Transverse colon (tissue), 4 donors: ENCODE measurements at places on chromosomes 16 and 17.

GRCh38 chr17:76502341-76503211 lies 1.4 kb upstream of the RHBDF2 start:
- DNase-seq, result no peak

DNA sequence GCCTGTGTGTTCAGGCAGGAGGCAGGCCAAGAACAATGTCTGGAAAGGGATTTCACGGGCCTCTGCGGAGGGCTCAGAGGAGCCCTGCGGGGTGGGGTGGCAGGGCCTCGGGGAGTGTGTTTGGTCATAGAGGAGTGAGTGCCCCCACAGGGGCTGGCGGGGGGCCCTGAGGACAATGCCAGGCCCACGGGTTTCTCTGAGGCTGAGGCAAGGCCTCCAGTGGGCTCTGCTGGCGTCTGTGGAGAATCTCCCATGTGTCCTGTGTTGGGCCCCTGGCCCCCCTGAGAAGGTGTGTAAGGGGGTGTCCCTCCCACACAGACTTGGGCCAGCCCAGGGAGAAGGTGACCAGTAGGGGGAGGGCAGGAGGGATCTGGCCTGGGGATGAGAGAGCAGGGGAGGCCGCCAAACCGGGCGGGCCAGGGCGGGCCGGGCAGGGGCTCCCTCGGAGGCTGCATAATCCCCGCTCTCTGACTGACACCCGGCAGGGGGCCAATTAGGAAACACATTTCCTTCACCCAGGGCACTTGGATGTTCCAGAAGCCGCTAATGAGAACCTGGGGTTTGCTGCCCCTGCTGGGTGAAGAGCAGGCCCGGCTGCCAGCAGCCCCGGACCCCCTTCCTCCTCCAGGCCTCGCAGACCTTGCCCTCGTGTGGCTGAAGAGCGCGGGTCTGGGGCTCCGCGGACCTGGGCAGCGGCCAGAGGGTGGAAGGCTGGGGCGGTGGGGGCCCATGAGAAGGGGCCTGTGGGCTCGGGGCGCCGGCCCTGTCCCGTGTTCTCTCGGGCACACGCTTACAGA lies 204.2 kb downstream of the NTN1 start:
- DNase-seq, result no peak

DNA sequence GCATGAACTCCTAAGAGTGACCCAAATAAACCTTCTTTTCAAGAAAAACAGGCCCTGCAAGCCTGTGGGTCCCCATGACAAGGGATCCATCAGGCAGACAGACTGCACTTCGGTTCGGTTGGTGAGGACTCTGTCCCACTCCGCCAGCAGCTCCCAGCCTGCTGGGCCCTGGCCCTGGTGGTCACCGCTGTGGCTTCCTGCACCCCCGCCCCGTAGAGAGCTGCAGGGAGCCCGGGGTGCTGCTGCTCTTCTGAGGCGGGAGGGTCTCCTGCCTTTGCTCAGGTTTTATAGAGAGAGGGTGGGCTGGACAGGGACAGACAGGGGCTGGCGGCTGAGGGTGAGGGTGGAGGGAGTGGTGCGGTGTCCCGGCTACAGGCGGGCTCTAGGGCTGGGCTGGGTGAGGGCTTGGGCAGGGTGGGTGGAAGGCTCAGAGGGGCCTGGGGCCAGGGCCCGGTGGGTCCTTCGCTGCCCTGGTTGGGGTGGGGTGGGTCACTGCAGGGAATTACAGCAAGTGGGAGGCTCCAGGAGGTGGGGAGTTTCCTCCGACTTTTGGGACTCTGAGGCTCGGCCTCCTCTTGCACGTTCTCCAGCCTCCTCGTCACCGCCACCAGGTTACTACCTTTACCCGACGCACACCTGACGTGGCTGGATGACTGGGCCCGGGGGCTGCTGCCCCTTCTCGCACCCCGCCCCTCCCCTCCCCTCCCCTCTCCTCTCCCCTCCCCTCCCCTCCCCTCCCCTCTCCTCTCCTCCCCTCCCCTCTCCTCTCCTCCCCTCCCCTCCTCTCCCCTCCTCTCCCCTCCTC lies 90.2 kb upstream of the CBX4 start:
- DNase-seq, result no peak

- DNase-seq, result no peak
Measured at GRCh38 chr16:2852731-2853507, 5.1 kb downstream of the PRSS22 start.

GRCh38 chr16:57166451-57166850 lies 19.4 kb downstream of the PSME3IP1 start:
- DNase-seq, result no peak

DNA sequence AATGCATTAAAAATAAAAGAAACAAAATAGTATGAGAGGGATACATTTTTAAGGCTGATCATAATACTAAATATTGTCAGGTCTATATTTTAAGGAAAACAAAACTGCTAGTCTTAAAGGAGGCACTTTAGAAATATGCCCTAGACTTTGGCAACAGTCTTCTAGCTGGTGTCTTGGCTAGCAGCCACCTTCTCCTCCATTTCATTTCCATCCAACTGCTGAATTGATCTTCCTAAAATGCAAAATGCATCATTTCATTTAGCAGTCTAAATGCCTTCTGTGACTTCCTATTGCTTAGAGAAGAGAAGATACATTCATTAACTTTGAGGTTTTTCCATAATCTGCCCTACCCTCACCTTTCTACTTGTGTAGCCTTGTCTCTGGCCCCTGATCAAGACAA lies 1404.1 kb downstream of the CDH11 start:
- no peak for DNase-seq

DNA sequence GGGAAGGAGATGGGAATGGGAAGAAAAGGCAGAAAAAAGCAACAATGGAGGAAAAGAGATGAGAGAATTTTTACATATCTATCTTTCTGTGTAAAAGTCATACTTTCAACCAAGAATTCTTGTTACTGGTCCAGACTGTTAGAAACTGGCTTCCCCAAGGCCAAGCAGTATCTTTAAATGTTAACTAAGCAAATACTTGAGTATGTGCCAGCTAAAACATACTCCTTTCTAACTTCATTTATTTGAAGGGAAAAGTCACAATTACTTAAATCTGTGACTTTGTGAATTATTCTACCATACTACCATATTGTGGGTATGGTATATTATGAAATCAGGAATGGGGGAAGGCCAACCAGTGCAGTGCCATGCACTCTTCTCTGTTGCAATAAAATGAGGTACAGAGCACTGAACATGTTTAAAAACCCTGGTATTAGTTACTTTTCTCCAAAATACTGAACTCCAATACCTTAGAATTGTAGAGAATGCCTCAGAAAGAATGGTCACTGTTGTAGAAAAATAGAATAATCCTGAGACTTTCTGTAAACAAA lies 92.3 kb upstream of the C17orf78 start:
- no peak for DNase-seq

DNA sequence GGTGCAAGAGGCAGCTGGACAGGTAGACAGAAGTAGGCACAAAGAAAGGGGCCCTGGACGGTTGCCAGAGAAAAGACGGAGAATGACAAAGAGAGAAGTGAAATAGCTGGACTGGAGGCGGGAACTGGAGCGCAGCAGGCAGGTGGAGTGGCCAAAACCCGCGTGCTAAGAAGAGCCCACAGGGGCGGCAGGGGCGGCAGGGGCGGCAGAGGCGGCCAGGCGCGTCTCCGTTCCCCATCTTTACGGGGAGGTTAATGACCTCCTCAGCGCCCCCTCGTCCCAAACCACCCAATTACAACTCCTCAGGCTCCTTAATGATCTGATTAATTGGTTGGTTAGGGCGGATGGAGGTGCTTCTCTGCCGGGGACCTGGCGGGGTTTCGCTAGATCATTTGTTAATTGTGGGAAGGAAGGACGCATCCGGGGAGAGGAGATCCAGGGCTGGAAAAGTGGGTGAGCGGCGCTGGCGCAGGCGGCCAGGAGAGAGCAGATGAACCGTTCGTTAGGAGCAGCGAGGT lies 15.4 kb upstream of the HOXB9 start:
- no peak for DNase-seq

GRCh38 chr16:86661706-86662105 lies 83.4 kb downstream of the FOXL1 start:
- DNase-seq, result no peak

DNA sequence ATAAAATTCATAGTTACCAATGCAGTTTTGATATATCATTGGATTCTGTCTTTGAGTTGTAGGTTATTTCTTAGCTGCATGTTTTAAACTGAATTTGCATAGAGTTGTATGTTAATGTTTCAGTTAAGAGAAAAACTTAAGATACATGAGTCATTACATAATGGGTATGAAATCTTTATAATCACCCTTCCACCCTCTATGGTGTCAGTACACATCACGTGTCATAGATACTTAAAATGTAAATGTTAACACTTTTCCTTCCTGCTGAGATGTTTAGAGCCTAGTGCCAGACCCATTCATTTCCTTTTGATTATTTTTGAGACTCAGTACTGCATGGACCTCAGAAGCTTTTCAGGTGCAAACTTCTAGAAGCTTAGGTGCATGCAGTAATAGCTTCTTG lies 20.5 kb downstream of the ZNF207 start:
- no peak for DNase-seq

GRCh38 chr17:5630434-5630833 lies 46.1 kb upstream of the NLRP1 start:
- no peak for DNase-seq

DNA sequence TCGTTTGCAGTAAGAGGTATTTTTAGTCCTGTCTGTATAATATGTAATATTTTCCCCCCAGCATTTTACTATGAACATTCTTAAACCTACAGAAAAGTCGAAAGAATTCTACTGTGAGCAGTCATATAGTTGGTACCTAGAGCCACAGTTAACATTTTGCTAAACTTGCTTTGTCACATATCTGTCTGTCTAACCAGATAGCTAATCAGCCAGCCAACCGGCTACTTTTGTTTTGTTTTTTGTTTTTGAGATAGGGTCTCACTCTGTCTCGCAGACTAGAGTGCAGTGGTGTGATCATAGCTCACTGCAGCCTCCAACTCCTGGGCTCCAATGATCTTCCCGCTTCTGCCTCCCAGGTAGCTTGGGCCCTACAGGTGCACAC lies 73.3 kb downstream of the ABCC1 start:
- no peak for DNase-seq

GRCh38 chr16:51621610-51622009 lies 470.5 kb upstream of the SALL1 start:
- DNase-seq, result no peak

DNA sequence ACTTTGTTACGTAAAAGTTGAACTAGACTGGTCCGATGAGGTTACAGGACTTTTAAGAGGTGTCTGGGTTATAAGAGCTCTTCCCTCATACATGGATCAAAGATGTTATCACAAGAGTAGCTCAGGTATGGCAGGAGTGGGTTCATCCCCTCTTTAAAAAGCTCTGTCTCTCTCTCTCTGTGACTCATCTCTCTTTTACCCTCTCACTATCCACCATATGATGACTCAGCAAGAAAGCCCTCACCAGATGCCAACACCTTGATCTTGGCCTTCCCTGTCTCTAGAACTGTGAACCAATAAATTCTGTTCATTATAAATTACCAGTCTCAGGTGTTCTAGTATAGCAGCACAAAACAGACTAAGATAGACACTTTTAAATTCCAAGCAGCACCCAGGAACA lies 1.9 kb upstream of the CLEC19A start:
- no peak for DNase-seq

DNA sequence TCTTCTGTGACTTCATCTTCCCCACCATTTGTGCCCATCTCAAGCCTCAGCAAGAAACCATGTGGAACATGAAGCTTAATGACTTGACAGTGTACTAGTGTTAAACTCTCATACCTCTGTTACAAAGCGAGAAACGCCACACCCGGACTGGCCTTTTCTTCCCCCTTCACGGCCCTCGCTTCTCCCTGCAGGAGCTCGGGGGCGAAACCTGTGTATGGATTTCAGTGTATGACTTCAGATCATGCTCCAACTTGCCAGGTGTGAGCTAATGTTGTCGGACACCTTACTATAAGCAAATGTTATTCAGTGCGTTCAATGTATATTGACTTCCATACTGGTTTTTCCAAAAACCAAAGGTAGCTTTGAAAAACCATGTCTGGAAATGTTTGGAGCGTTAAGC lies 20.1 kb upstream of the SLC5A11 start:
- no peak for DNase-seq

DNA sequence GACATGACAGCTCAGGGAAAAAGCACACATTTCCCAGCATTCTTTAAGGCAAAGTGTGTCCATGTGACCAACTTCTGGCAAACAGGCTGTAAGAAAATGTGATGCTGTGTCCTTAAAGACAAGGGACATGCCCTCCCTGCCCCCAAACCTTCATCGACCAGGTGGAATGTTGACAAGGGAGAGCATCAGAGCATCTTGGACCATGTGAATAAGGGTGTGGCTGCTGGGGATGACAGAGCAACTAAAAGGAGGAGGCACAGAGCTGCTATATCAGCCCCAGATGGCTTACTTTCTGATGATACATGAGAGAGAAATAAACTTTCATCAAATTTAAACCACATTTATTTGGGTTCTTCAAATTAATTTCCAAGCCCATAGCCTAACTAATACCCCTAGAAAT lies 2.2 kb upstream of the ZNF23 start:
- DNase-seq, result no peak

GRCh38 chr17:79874329-79874981 lies 35.2 kb upstream of the CBX4 start:
- no peak for DNase-seq

DNA sequence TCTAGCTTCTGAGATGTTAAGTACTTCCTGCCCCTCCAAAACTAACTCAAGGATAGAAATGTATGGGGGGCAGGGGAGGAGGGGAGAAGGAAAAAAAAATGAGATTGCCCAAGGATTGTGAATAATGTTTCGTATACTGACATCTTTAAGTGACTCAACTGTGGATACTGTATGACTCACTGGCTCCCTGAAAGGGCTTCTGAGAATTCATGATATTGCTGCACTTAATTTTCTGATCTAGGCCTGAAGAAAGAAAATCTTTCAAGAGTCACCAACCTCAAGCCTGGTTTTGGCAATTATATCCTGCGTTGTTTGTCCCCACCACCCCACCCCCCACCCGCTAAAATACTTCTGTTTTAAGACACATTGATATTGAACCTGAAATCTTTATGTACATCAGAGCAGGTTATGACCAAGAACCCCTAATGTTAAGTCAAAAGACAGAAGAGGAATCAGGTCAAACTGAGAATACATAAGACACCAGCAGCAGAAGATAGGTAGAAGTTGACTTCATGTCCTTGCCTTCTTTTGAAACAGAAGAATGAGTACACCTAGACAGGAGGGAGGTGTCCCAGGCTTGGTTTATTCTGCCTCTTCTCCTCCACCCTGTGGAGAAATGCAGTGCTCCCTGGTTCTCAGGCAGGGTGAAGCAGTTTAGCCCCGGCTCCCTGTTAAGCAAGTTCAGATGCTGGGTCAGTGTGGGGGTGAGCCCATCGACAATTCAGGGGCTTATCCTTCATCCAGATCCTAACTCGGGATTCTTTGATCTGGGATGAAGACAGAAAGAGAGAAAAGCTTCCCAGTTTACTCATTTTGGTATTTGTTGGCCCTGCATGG lies 3.3 kb upstream of the FBXL20 start:
- DNase-seq, result no peak

DNA sequence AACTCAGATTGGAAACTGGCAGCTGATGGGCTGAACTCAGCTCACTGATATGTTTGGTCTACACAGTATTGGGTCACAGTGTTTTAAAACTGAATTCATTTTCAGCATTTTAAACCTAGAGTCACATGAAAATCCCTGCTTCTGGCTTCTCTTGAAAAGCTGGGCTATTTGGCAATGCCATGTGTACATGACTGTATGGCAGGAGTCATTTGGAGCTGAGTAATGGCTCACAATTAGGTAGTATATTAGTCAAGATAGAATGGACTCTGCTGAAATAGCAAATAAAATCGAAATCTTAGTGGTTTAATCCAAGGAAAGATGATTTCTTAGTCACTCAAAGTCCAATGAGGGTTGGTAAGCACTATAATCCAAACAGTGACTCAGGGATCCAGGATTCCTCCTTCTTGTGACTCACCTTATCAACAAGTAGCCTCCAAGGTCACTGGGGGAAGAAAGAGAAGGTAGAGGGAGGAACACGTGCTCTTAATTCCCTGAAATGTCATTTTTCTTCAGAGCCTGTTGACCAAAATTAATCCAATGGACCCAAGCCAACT lies 13.9 kb upstream of the PMP22 start:
- DNase-seq, result no peak
